GM12878 (cell line): ENCODE measurements at places on chromosomes 6 and 20. TPM values are rescaled to one million over a fixed set of nuclear protein-coding genes. Genes with fewer than 3 reads are reported as not detected.

Gene SYCP2
- polyA plus RNA-seq, result 0.18 TPM in 1 of 2 replicates, not detected in the other

Gene PRDM13
- 0.04 TPM in 1 of 2 replicates, not detected in the other for polyA plus RNA-seq

Gene GSTA1
- polyA plus RNA-seq, result not detected in 2 replicates

Gene APOBEC2
- 0.70 and 0.71 TPM in 2 replicates for polyA plus RNA-seq

Gene SLC4A11
- polyA plus RNA-seq, result 0.78 and 1.5 TPM in 2 replicates

Gene BHLHE23
- polyA plus RNA-seq, result not detected in 2 replicates

Gene FAM83D
- 34.2 and 36.5 TPM in 2 replicates for polyA plus RNA-seq

Gene ITPA
- 112 and 113 TPM in 2 replicates for polyA plus RNA-seq

Gene ZFAND3
- 13.0 and 15.7 TPM in 2 replicates for polyA plus RNA-seq

Gene RNF146
- polyA plus RNA-seq, result 17.7 and 17.8 TPM in 2 replicates

Gene PTPRA
- polyA plus RNA-seq, result 33.2 and 36.5 TPM in 2 replicates

Gene CD109
- 2.0 and 2.1 TPM in 2 replicates for polyA plus RNA-seq

Gene SASH1
- polyA plus RNA-seq, result not detected in 2 replicates

Gene PLN
- 0.13 and 0.16 TPM in 2 replicates for polyA plus RNA-seq

Gene C6orf141
- polyA plus RNA-seq, result not detected in 2 replicates

Gene MYH7B
- polyA plus RNA-seq, result 0.19 and 0.25 TPM in 2 replicates

Gene IL17F
- 0.20 TPM in 1 of 2 replicates, not detected in the other for polyA plus RNA-seq

Gene IPCEF1
- polyA plus RNA-seq, result 1.3 and 2.1 TPM in 2 replicates

Gene C20orf202
- not detected in 2 replicates for polyA plus RNA-seq

Gene HLA-DQA1
- polyA plus RNA-seq, result 287 and 289 TPM in 2 replicates

Gene LGSN
- not detected in 2 replicates for polyA plus RNA-seq

Gene PAX1
- polyA plus RNA-seq, result not detected in 2 replicates

Gene HRH3
- polyA plus RNA-seq, result not detected in 2 replicates

Gene AVP
- not detected in 2 replicates for polyA plus RNA-seq

Gene PET117
- 17.5 and 20.3 TPM in 2 replicates for polyA plus RNA-seq

Gene LY6G5C
- polyA plus RNA-seq, result 2.8 and 4.0 TPM in 2 replicates

Gene CALHM5
- not detected in 2 replicates for polyA plus RNA-seq

Gene IL20RA
- not detected in 2 replicates for polyA plus RNA-seq

Gene SIRPG
- 2.9 and 3.0 TPM in 2 replicates for polyA plus RNA-seq

Gene UNC5CL
- 0.11 and 0.15 TPM in 2 replicates for polyA plus RNA-seq

Gene RBPJL
- polyA plus RNA-seq, result not detected in 2 replicates

Gene SYNDIG1
- not detected in 2 replicates for polyA plus RNA-seq

Gene FABP7
- not detected in 2 replicates for polyA plus RNA-seq

Gene REV3L
- polyA plus RNA-seq, result 22.5 and 26.2 TPM in 2 replicates

Gene PEX3
- polyA plus RNA-seq, result 42.0 and 42.3 TPM in 2 replicates

Gene RFX6
- not detected in 2 replicates for polyA plus RNA-seq

Gene ABHD16B
- polyA plus RNA-seq, result 0.13 and 0.31 TPM in 2 replicates

Gene GNL1
- polyA plus RNA-seq, result 47.2 and 50.6 TPM in 2 replicates

Gene RAMACL
- polyA plus RNA-seq, result 0.13 TPM in 1 of 2 replicates, not detected in the other

Gene MYB
- polyA plus RNA-seq, result 26.8 and 29.8 TPM in 2 replicates

Gene ADGRF5
- not detected in 2 replicates for polyA plus RNA-seq

Gene NPBWR2
- polyA plus RNA-seq, result not detected in 2 replicates

Gene GPX5
- polyA plus RNA-seq, result not detected in 2 replicates

Gene MEP1A
- not detected in 2 replicates for polyA plus RNA-seq

Gene PPIL4
- 27.6 and 27.9 TPM in 2 replicates for polyA plus RNA-seq

Gene UBD
- 22.6 and 24.3 TPM in 2 replicates for polyA plus RNA-seq

Gene ULBP3
- polyA plus RNA-seq, result not detected in 2 replicates

Gene TMEM14C
- polyA plus RNA-seq, result 199 and 200 TPM in 2 replicates

Gene C6orf118
- polyA plus RNA-seq, result not detected in 2 replicates
